IMR-90 (cell line): ENCODE measurements at places on chromosomes 4 and X.

DNA sequence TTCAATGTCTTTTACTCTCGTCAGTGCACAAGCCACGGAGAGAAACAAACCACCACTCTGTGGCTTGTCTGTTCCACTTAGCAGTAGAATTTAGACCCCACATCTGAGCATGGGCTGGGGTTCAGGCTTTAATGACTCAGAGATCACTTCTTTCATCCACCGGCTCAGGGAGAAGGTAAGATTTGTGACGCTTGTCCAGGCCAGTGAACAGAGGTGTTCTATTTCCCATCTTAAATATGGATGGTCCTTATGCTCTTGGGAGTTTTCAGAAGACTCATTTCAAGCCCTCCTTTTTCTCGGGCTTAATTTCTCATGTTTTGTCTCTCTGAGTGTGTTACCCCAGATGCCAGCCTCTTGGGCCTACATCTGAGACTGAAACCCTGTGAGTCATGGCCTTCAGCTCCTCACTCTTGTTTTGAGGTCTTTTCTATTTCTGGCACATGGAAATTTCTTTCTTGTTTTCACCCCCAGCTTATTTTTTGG is 127.4 kb upstream of the SFRP2 start:
- no peak for DNase-seq

DNA sequence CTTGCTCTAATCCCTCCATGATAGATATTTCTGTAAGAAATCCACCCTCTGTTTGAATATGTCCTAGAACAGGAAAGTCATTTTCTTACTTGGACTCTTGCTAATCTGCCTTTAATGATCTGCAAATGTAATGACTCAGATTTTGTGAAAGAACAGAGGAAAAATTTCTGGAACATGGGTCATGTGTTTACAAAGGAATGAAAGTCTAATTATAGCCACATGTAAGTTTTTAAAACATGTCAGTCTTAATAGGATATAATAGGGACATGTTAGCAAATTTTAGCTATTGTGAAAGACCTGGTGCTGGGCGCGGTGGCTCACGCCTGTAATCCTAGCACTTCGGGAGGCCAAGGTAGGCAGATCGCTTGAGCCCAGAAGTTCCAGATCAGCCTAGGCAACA is 47.6 kb downstream of the GRK4 start:
- DNase-seq, result peak; percentile 78

DNA sequence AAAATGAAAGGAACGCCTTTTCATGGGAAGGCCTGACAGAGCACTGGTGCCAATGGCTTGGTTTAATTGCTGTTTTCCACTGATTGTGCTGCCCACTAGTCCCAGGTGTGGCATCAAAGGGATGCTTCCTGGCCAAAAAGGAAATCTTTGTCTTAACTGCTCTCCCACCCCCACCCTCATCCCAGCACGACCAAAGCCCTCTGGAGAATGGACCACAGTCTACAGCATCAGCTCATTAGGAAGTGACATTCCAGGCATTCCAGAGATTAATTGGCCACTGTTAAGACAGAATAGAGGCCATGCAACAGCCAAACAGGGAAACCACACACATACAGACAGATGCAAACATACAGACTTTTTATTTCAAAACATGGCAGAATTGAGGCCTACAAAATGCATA is 143.2 kb downstream of the LHFPL1 start:
- no peak for DNase-seq

GRCh38 chr4:74608151-74608949 is 163.4 kb downstream of the AREG start:
- peak; percentile 61 for DNase-seq

DNA sequence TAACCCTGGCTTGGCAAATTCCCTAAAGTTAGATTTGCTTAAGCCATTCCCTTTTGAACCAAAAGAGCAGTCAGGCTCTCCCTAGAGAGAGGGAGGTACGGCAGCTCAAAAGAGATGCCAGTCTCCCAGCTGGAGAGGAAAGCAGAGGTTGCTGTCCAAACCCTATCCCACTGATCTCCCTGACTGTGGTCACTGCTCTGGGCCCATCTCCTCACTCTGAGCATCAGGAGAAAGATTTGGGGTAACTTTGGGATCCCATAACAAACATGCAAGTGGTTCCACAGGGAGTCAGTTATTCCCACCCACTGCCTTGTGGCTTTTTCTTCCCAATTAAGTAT is 17.1 kb downstream of the ACSL1 start:
- DNase-seq, result peak; percentile 18

DNA sequence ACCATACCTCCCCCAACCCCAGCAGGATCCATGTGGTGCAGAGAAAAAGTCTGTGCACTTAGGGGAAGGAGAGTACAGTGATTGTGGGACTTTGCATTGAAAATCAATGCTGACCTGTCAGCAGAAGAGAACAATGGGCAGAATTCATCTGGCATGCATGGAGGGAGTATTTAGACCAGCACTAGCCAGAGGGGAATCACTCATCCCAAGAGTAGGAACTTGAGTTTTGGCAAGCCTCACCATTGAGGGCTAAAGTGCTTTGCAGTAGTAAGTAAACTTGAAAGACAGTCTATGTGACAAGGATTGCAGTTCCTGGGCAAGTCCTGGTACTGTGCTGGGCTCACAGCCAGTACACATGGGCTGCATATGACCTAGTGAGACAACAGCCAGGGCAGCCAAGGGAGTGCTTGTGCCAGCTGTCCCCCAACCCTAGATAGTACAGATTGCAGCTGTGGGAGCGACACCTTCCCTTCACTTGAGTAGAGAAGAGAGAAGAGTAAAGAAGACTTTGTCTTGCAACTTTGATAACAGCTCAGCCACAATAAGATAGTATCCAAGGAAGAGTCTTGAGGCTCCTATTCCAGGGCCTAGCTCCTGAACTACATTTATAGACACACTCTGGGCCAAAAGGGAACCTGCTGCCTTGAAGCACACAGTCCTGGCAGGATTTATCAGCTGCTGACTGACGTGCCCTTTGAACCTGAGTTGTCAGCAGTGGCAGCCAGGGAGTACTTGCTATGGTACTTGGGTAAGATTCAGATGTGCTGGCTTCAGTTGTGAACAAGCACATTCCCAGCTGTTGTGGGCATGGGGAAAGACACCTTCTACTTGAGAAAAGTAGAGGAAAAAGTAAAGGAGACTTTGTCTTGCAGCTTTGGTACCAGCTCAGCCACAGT is 48.7 kb downstream of the HDX start:
- no peak for DNase-seq
